ENCODE measurements at places on chromosomes 1 and 21.

GRCh38 chr1:81314513-81315233 is 486.1 kb upstream of the ADGRL2 start:
- no peak for DNase-seq

GRCh38 chr1:10626791-10627410 is 152.2 kb downstream of the PEX14 start:
- no peak for DNase-seq

GRCh38 chr1:236507022-236507700 is 16.6 kb upstream of the LGALS8 start:
- DNase-seq, result no peak

DNA sequence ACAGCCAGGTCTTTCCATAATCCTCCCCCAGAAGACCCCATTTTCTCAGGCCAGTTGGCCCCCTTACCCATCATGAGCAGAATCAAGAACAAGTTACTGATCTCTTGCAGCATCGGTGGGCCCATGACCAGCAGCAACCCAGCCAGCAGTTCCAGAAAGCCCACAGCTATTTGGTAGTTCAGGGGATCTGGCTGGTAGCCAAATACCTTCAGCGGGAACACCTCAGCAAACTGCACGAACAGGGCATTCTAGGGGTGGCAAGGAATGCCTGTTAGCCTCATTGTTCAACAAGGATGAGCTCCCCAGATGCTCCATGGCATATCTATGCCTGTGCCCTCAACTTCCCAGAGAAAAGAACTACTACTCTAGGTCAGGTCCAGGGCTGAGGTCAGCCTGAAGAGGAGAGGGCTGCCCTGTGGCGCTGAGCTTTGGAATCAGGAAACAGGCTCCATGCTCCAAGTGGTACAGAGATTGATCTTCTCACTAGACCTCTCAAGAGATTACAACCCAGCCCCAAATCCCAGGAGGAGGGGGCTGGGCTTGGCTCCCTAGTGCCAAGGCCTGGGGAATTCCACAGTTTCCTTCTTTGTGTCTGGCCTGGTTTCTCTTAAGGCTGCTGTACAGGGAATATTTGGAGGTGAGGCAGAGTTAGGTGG is 1.3 kb downstream of the TMEM35B start:
- DNase-seq, result no peak

DNA sequence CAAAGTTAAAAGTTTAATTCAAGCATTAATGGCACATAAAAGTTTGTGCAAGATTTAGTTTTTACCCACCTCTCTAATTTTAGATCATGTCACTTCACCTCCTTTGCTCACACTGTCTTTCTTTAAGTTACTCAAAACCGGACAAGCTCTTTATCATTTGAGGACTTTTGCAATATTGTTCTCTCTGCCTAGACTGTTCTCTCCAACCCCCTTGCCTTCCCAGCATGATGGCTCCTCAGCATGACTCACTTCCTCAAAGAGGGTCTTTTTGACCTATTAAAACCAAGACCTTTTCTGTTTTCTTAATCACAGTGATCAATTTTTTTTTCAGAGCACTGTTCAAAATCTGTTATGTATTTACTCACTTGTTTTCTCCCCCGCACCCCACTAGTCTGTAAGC is 61.3 kb downstream of the XKR8 start:
- DNase-seq, result no peak

DNA sequence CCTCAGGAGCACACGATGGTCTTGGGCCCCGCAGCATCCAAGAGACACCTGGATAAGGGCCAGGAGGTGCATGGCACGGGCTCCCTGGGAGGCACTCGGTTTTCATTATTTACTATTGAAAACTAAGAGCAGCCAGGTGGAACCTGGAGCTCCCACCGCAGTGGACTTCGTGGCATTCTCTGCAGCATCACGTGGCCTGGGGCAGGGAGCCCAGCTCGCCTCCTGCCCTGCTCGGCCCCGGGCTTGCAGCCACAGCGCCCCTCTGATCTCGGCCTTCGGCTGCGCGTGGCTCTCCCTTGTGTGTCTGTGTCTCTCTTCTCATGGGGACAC is 121.6 kb downstream of the SIK1 start:
- DNase-seq, result no peak

DNA sequence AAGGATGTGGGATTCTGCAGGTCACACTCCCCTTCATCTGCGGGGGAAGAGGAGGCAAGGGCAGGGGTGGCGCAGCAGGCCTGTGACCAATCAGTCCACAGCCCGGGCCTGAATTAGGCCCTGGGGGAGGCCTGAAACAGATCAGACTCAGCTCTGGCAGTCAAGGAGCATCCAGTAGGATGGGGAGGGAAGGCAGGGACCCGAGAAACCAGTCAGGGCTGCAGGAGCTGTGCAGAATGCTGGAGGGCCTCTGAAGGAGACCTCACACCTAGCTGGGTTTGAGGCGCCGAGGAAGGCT is 12.7 kb downstream of the TNNT2 start:
- no peak for DNase-seq

GRCh38 chr1:227793079-227793947 is 22.2 kb upstream of the PRSS38 start:
- no peak for DNase-seq

DNA sequence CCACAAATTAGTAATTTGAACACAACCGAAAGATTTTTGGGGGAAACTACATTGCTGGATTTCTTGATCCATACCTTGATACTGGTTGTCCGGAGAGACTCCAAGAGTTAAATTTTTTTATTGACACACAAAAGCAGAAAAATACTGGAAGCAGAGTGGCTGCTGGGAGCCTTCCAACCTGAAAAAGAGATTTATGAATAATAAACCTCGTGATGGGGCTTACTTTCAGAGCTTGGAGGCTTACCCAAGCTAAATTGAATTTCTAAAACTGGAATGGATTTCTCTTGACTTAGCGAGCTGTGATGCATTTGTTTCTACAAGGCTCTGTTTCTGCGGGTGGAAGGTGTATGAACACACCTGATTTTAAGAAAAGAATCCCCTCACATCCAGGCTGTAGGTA is 35.7 kb downstream of the PCP4 start:
- DNase-seq, result no peak

DNA sequence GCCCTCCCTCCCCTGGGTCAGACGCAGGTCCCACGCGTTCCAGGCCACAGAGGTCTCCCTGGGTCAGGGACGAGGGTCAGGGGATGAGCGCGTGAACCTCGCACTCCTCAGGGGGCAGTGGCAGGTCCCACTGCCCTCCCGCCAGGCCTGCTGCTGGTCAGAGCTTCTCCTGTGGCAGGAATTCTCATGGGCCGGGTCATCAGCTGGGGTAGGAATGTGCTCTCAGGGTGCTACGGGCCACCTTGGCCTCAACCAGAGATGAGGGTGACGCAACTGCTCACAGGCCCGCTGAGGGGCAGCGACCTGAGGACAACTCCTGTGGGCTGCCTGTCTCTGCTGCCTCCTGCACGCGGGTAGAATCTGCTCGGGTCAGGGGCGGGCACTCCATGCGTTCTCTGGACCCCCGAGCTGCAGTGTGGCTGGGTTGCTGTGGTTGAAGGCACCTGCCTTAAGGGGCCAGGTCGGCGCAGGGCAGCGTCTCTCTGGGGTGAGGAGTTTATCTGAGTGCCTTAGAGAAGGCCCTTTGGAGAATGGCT is 128.8 kb downstream of the PRDM16 start:
- no peak for DNase-seq

DNA sequence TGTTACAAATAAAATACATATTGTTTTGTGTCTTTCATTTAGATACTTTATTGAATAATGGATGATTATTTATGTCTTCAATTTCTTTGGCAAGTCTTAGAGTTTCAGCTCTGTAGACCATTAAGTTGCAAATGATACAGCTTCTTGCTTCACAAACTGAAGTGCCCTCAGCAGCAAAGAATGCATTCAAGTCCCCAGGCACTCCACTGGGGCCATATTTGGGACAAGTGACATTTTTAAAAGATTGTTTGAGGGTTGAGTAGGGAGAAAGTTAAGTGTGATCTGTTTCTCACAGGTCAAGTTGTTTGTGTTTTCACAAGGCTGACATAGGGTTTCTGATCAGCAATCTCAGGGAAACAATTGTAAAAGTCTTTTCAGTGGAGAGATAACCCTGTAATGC is 400.7 kb downstream of the PLA2G4A start:
- no peak for DNase-seq

- DNase-seq, result no peak
These were observed 6.4 kb upstream of the RGS2 start for GRCh38 chr1:192802406-192802805.

DNA sequence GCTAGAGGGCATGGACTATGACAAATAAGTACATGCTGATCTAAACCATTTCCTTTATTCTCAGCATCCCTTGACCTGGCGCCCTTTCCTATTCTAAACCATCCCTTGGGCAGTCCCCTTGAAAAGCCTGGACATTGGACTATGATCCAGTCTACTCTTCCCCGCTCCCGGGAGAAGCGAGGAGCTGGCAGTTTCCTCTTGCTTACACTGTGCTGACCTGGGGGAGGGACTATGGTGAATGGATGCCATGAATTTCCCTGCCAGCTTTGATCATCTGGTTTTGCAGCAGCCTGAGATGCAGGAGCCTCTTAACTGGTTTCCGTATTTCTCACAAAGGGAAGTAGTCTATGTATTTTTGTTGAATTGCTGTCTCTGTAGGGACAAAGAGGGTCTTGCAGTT is 121.7 kb downstream of the KIF26B start:
- DNase-seq, result no peak

DNA sequence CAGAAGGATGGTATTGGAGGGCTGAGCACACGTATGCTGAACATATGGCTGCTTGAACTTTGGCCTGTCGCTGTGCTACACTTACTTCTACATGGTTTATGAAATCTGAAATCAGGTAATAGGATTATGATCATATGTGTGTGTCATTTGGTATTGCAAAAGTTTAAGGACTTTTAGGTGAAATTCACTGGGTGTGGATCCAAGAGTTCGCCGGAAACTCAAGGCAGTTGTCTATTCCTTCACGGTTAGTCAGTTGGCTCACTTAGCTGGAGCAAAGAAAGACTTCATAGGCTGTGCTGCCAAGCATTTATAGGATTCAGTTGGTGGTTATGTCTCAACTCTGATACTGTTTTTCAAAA is 927 bp downstream of the UAP1 start:
- DNase-seq, result no peak

DNA sequence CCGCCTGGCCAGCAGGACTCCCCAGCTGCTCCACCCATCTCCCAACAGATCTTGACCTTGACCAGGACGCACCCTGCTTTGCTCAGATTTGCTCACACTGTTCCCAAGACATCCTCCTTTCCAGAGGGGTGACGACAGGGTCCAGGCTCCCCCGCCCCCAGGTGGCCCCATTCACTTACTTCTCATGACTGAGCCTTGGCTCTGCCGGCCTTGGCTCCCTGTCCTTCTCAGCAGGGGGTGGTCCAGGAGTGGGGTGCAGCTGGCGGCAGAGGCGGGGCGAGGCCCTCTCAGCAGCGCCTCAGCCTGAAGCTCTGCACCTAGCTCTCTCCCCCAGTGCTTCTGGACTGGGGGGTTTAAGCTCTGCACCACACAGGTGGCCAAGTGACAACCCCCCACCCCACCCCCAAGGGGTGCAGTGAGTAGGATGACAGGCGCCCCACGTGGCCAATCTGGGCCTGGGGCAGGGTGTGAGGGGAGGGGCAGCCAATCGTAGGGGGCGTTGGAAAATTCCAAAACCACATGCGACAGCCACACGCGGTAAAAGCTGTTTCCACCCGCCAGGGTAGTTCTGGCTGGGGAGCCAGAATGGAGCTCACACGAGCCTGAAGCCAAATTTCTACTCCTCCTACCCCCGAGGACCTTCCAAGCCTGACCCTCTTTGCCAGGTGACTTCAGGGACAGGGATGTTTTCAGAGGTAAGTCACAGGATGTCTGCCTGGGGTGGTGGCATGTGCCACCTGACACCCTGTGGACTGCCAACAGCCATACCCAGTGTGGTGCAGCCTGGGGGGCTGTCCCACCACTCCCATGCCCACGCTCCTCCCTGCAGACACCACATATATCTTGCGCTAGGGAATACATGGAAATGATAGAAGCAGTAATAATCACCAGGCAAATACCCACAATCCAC is 5.6 kb downstream of the RORC start:
- DNase-seq, result no peak

GRCh38 chr1:182781841-182782586 is 7.6 kb upstream of the NPL start:
- peak; percentile 33 for DNase-seq

GRCh38 chr1:175155473-175155856 is 37.1 kb downstream of the KIAA0040 start:
- no peak for DNase-seq

DNA sequence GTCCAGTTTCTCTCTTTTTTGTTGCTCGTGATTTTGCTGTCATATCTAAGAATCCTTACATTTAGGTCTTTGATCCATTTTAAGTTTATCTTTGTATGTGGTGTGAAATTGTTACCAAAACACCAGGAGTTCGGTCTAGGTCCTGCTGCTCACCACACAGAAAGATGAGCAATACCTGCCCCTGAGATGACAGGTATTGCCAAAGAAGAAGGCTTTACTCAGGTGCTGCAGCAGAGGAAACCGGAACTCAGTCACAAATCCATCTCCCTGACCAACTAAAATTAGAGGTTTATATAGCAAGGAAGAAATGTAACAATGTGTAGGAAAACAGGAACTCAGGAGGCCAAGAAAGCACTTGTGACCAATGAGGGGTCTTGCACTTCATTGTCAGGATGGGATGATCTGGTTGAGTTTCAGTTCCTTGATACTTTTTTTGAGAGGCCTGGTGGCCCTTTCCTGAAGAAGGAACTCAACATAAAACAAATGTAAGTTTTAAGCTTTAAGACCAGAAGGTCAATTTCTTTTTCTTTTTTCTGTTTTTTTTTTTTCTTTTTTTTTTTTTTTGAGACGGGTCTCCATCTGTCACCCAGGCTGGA is 16.5 kb upstream of the SETDB1 start:
- no peak for DNase-seq

DNA sequence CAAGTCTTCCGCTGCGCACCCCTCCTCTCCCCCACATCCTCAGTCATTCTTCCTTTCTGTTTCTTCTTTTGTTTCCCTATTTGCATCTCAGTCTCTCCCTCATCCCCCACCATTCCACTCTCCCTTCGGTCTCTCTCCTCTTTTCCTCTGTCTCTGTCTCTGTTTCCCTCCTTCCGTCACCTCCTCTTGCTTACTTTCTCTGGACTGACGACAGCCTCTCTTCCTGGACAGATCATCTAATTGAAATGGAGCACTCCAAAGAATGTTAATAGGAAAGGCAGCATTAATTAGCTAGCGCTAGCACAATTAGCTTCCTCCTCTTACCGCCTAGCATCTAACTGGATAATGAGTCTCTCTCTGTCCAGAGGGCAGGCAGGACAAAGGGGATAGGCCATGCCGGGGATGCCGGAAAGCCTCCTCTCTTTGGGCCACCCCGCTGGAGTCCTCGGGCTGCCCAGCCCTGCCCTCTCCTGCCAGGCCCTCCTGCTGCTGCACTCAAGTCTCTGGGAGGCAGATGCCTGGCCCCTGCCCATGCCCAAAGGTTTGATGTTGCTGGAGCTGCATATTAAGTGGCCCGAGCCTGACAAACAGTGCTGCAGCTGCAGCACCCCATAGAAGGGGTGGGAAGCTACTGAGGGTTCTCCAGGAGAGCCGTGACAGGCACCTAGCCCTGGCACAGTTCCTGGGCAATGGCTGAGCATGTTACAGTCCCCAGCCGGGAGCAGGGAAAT is 20.8 kb downstream of the DISP3 start:
- no peak for DNase-seq

GRCh38 chr1:43691871-43692815 is 15.2 kb upstream of the ST3GAL3 start:
- DNase-seq, result no peak
